GM12878 (cell line): ENCODE measurements at places on chromosomes 2 and 18.

GRCh38 chr2:207845202-207845864 lies 75.6 kb upstream of the FZD5 start:
- no peak for DNase-seq

- DNase-seq, result no peak
Measured at GRCh38 chr2:106026271-106027190, 167.6 kb downstream of the UXS1 start.

- no peak for DNase-seq
Measured at GRCh38 chr2:75456111-75456510, 104.6 kb downstream of the EVA1A start.

GRCh38 chr2:48209214-48209885 lies 303.1 kb upstream of the FBXO11 start:
- no peak for DNase-seq

- no peak for DNase-seq
Measured at GRCh38 chr2:241866790-241867645, 2.5 kb upstream of the RTP5 start.

DNA sequence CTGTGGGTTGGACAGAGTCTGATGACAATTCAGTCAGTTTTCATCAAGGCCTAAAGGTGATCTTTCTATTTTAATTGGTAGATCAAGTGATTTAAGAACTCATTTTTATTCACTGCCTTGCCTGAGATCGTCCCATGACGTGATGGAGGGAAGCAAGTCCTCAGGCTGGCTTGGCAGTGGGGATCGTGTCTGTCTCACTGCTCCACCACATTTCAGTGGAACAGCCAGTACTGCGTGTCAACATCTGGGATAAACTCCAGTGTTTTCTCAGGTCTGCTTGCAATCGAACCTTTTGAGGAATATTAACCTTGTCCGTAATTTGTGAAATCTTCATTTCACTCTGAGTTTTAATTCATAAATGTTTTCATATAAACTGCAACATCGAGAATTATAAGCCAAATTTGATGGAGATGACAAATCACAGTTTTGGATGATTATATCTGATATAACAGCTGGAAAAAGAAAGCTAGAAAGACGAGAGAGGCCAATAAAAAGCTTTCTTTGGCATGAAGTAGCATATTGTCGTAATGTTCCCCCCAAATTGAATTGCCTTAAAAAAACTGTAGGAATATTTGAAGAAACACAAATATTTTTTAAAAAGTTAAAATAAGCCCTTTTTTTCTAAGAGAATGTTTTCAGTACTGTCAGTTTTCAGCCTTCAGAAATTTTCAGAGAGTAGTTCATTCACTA lies 414.7 kb upstream of the SPRED2 start:
- DNase-seq, result no peak

- DNase-seq, result no peak
Measured at GRCh38 chr18:69871363-69871762, 76.3 kb downstream of the CD226 start.

DNA sequence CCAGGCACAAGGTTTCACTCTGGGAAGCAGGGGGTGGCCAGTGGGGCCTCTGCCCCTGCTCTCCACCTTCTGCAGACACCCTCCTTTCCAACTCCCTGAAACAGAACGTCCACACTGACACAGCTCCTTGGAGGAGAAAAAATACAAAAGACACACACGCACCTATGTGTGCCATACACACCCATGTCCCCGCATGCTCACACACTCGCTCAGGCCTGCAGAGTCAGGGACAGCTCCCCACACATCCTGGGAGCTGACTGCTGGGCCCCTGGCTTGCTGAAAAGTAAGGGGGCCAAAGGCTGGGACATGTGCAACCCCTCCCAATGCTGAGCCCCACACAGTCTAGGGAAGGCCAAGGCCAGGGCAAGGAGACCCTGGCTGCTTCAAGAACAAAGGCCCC lies 200.5 kb downstream of the TNS1 start:
- DNase-seq, result no peak

DNA sequence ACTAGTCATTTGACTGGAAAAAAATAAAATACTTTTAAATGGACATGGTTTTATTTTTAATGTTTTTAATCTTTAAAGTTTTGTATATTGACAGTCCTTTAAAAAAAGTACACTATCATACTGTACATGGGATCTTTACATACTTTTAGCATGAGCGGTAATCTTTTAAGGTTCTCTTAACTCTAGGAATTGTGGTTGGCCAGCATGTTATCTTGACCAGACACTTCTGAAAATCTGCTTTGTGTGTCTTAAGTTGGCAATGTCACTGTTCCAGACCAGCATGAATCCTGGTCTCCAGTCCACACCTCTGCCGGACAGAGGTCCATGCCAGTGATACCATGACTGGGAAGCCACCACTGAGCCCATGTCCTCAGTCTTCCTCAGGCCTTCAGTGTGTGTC lies 17.7 kb downstream of the ITGB1BP1 start:
- no peak for DNase-seq

DNA sequence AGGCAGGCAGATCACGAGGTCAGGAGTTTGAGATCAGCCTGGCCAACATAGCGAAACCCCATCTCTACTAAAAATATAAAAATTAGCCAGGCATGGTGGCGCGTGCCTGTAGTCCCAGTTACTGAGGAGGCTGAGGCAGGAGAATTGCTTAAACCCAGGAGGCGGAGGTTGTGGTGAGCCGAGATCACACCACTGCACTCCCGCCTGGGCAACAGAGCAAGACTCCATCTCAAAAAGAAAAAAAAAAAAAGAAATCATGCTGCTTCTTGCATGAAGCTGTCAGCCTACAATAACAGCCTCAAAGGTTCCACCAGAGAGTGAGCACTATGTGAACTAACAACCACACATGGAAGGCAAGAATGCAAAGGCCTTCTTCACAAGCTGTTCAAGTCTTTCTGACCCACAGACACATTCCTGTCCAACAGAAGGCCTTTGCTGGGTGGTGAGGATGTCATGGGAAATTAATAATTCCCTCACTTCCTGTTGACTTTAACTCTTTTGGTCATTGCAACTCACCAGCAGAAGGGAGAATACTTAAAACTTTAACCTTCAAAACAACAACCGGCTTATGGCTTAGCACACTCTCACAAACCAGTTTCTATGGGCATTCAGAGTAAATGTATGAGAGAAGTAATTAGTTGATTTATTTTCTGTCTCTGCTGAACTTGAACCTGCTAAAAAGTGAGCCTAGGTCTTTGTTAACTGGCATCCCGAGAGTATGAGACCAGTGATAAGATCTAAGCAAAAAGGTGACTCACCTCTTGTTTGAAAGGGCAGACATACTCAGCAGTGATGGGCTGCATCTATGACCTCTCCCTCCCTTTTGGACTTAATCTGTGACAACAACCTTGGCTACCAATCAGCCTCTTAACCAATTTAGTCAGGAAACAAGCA lies 11.8 kb downstream of the PLEKHM3 start:
- DNase-seq, result no peak

DNA sequence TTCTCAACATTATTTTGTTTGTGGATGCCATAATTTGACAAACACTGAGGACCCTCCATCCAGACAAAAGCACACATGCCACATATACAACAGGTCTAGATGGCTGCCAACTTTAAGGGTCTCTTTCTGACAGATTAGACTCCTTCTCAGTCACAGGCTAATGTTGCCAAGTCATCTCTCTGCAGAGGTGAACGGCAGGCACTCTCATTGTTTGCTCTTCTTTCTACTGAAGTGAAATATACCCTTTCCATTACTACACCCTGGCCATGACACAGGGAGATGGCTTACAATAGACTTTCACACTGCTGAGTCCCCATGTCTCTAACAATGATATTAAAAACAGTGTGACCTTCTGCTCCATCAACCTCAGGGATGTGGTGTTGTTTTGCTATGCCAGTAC lies 47.5 kb upstream of the ZNF397 start:
- no peak for DNase-seq

DNA sequence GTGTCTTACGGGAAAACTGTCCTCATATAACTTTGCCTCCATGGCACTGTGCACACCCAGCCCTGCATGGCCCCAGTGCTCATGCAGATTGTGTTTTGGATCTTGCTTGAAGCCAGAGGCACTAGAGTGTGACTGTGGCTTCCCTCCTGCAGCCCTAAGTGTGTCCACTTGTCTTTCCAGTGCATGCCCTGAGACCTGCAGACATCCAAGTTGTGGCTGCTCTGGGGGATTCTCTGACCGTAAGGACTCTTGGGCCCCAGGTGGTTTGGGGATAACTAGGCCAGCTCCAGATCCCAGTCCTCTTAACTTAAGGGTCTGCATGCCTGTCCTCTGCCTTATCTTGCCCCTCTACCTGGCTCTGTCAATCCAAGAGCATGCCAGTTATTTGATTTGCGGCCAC lies 96.6 kb downstream of the PLB1 start:
- no peak for DNase-seq

DNA sequence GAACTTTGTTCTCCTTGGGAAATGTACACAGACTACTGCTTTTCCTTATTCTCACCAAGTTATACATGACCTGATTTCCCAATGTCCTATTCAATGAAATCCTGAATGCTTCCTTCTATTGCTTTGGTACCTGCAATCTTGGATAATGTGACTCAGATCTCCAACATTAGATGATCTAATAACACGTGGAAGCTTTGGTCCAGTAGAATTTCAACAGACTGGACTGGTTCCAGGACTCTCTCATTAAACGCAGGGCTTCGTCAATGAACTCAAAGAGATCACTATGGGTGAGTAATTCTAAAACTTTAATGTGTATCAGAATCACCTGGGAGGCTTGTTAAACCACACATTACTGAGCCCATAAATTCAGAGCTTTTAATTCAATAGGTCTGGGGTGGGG lies 413.6 kb upstream of the KCNH7 start:
- no peak for DNase-seq

DNA sequence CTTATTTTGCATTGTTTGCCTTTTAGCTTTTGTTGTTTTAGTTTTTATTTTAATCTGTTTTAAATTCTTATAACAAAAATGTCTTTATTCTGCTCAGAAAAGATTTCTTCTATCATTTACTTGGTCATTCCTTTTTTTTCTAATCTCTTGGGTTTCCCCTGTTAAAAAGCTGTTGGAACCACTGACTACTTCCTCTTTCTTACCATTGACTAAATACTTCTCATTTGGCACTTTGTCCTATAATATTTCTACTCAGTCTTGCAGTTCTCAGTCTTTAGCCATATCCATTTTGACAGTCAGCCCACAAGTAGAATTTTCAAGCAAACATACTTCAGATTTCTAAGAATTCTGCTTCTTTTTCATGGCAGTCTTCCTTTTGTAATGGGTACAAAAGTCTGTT lies 567.2 kb downstream of the SATB2 start:
- DNase-seq, result no peak

DNA sequence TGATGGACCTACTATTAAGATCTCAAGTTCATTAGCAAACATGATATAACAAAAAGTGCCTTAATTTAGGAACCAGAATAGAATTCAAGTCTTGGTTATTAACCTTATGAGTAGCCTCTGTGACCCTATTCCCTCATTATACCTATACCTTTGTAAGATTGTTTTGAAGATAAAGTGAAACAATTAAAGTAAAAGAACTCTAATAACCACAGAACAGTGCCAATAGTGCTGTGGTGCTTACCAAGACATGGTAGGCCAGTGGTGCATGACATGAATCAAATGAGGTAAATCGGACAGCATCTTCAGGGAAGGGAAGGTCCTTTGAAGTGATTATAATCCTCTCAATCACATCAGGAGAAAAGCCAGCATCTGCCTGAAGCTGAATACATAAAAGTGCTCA lies 36.4 kb downstream of the METTL4 start:
- DNase-seq, result no peak

- no peak for DNase-seq
Measured at GRCh38 chr2:208037564-208038487, 12.5 kb upstream of the PLEKHM3 start.
